ENCODE measurements at places on chromosomes 13 and 19. TPM values are rescaled to one million over a fixed set of nuclear protein-coding genes. Genes with fewer than 3 reads are reported as not detected.

GRCh38 chr19:37333457-37333856, 37.4 kb upstream of the ZNF527 start:
- peaks cover 10% of the 10 kb centered on the region for H3K4me1 ChIP-seq
- peak overlapping the region; percentile 86 for H3K27ac ChIP-seq
- no peak for DNase-seq
- H3K4me3 ChIP-seq: no peak overlapping the region
- H3K36me3 ChIP-seq: no peaks in the 10 kb centered on the region
- H3K27me3 ChIP-seq: no peaks in the 10 kb centered on the region

- no peaks in the 10 kb centered on the region for H3K4me1 ChIP-seq
- DNase-seq: no peak
- no peak overlapping the region for H3K27ac ChIP-seq
- no peaks in the 10 kb centered on the region for H3K27me3 ChIP-seq
- H3K4me3 ChIP-seq: no peak overlapping the region
Measured at GRCh38 chr13:37576601-37577000, 22.0 kb downstream of the POSTN start.

GRCh38 chr19:13639342-13639929, 124.9 kb upstream of the MRI1 start:
- no peaks in the 10 kb centered on the region for H3K36me3 ChIP-seq
- no peak for DNase-seq
- H3K27me3 ChIP-seq: peaks cover 2% of the 10 kb centered on the region

IRS2 gene
- 72.6 TPM for total RNA-seq

SIGLEC8 gene
- total RNA-seq: 1.3 TPM

DNA sequence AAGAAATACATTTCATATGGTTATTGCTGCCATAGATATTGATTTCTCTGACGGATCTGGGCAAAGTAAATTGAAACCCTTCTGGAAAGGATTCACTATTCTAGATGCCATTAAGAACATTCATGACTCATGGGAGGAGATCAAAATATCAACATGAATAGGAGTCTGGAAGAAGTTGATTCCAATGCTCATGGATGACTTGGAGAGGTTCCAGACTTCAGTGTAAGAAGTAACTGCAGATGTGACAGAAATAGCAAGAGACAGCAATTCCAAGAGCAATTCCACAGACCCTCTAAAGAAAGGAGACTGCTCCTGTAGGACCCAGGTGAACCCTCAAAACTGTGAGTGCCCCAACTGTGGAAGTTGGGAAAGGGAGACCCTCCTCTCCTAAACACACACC, 30.9 kb upstream of the KCTD12 start:
- DNase-seq: no peak
- no peaks in the 10 kb centered on the region for H3K27me3 ChIP-seq
- no peak overlapping the region for H3K27ac ChIP-seq
- H3K36me3 ChIP-seq: no peaks in the 10 kb centered on the region
- H3K4me1 ChIP-seq: no peaks in the 10 kb centered on the region

DNA sequence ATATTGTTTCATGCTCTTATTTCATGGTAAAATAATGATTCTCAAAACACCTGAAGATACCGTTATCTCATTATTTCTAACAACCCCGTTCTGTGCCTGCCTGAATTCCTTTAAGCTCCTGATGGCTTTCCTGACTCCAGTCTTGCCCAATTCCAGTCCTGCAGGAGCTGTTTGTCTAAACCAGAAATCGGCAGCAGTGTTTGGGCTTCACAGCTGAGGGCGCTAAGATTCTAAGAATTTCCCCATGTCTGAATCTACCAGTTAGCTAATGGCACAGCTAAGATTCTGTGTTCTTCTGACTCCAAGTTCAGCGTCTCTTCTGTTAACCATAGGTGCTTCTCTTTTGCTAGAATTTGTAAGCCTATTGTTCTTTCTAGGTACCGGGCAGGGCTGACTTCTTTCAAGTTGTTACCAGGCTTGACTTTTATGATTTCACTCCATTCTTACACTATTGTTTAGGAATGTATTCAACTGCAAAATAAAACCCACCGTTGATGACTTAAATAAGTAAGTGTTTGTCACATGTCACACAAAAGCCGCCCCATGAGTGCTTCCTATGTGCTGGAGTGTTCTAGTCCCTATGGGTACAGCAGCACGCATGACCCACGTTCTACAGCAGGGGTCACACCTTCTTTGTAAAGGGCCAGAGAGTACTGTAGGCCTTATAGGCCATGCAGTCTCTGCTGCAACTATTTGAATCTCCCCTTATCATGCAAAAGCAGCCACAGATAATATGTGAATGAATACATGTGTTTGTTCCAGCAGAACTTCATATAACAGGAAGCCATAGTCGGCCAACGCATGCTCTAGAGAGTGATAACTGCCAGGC, 168.3 kb upstream of the RNF113B start:
- no peak overlapping the region for H3K4me3 ChIP-seq
- no peaks in the 10 kb centered on the region for H3K36me3 ChIP-seq
- no peaks in the 10 kb centered on the region for H3K4me1 ChIP-seq
- H3K27ac ChIP-seq: no peak overlapping the region
- DNase-seq: no peak

GRCh38 chr19:34128558-34129250, 43.6 kb upstream of the LSM14A start:
- H3K27me3 ChIP-seq: no peaks in the 10 kb centered on the region
- no peak overlapping the region for H3K27ac ChIP-seq

FBN3 gene
- total RNA-seq: not detected

DNA sequence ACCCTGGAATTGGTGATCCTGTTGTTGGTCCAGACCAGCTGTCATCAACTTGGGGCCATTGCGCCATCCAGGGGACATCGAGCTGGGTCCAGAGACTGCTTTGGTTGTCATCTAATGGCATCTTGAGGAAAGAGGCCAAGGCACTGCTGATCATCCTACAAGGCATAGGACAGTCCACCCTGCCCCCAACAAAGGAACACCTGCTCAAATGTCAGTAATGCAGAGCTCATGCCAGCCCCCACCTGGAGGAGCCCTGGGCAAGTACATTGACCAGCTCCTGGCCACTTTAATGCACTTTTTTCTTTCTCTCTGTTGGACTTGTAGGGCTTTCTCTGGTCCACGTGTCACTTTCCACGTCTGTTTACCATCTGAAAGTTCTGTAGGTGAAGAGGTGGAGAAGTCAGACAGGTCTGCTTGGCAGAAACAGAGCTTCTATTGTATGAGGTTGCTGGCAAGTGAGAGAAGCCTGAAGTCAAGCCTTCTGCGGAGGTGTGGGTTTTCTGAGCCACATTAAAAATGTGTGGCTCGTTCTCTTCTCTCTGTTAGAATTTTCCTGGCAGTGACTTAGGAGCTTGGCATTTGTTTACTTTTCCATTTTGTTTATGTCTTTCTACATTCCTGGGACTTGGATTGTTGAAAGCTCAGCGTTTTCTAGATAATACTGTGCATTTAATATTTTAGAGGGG, 124.0 kb upstream of the RNF113B start:
- no peaks in the 10 kb centered on the region for H3K36me3 ChIP-seq
- H3K27me3 ChIP-seq: no peaks in the 10 kb centered on the region
- H3K4me1 ChIP-seq: peaks cover 39% of the 10 kb centered on the region
- no peak for DNase-seq

GRCh38 chr13:43333176-43333575, 309.8 kb downstream of the DNAJC15 start:
- no peaks in the 10 kb centered on the region for H3K27me3 ChIP-seq
- no peaks in the 10 kb centered on the region for H3K4me1 ChIP-seq
- H3K27ac ChIP-seq: no peak overlapping the region
- DNase-seq: no peak
- H3K36me3 ChIP-seq: no peaks in the 10 kb centered on the region

KRTDAP gene
- total RNA-seq: not detected

EID2B gene
- total RNA-seq: 1.1 TPM

GRCh38 chr19:40687525-40688016, 2.9 kb downstream of the NUMBL start:
- H3K27ac ChIP-seq: peak overlapping the region; percentile 28
- DNase-seq: peak; percentile 82
- H3K4me3 ChIP-seq: no peak overlapping the region
- H3K27me3 ChIP-seq: no peaks in the 10 kb centered on the region

DNA sequence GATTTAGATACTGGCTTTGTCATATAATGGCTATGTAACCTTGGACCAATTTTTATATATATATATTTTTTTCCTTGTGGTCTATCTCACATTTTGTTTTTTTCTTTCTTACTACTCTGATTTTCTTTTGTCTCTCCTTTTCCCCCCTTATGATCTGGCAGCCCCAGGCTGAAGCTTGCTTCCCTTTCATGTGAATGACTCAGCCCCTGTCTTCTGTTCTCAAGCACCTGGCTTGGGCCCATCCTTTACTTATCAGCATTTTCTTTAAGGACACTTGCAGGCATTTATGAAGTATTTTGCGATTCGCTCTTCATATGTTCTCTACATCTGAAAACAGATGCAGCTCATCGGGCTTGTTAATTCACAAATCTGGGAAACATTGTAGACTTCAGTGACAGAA, 163.6 kb downstream of the SPRY2 start:
- H3K27ac ChIP-seq: no peak overlapping the region
- H3K4me3 ChIP-seq: no peak overlapping the region
- no peaks in the 10 kb centered on the region for H3K36me3 ChIP-seq
- H3K27me3 ChIP-seq: no peaks in the 10 kb centered on the region

RASIP1 gene
- 3.0 TPM for total RNA-seq

DNA sequence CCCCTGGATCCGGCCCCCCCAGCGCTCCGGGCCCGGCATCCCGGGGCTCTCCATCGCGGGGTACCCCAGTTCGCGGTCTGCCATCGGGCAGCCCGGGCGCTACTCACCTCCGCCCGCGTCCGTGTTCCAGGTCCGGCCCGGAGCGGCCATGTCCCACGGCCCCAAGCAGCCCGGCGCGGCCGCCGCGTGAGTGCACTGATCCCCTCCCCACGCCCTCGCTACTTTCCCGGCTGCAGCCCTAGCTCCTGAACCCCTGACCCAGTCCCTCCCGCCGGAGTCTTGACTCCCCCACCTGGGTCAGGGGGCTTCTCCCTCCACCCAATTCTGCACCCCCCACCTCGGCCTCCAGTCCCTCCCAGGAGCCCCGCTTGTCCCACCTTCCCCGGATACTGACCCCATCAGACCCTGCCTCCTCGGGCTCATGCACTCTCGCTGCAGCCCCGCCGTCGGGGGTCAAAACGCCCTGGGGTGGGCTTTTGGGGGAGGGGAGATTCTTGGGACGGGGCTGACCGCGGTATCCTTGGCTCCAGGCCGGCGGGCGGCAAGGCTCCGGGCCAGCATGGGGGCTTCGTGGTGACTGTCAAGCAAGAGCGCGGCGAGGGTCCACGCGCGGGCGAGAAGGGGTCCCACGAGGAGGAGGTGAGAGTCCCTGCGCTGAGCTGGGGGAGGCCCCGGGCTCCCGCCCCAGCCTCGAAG, 566 bp downstream of the HMG20B start:
- H3K27me3 ChIP-seq: no peaks in the 10 kb centered on the region
- no peaks in the 10 kb centered on the region for H3K36me3 ChIP-seq
- H3K27ac ChIP-seq: peak overlapping the region; percentile 85
- peak overlapping the region; percentile 85 for H3K4me3 ChIP-seq

DNA sequence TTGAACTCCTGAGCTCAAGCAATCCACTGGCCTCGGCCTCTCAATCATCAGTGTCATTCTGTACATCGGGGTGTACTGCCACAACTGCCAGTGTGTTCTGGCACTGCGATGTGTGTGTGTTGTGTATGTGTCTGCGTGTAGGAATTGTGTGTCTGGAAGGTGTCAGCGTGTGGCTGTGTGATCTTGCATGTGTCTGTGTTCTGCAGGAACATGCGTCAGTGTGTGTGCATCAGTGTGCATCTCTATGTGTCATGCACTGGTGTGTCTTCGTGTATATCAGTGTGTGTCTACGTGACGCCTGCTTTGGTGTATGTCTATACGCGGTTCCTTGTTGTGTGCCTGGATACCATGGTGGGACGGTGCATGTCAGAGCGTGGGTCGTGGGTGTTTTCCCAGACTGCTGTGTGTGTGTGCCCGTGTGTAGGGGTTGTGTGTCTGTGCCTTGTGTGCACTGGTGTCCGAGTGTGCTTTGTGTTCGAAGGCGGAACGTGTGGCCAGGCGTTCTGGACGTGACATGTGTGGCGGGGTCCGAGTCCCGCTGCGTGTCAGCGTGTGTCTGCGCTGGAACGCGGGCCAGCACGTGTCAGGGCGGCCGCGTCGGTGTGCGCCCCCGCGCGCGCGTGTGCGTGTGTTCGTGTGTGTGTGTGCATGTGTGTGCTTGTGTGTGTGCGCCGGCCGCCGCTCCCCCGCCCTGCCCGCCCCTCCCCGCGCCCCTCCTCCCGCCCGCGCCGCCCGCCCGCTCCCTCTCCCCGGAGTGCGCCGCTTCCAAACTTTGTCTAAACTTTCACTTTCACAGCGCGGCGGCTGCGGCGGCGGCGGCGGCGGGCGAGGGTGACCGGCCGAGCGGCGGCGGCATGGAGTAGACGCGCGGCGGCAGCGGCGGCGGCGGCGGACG, at the start of gene NFIX:
Gene NFIX (plus strand): TSS at position 775 of the 895 bp plus-strand sequence. CDS start 363 bp downstream, outside the sequence.
- H3K36me3 ChIP-seq: no peaks in the 10 kb centered on the region
- H3K4me1 ChIP-seq: no peaks in the 10 kb centered on the region
- peak within 1 kb of the TSS; percentile 87 for H3K27ac ChIP-seq
- peak within 1 kb of the TSS; percentile 75 for H3K4me3 ChIP-seq
- H3K27me3 ChIP-seq: no peaks in the 10 kb centered on the region

GRCh38 chr13:34364633-34365032, 546.7 kb downstream of the RFC3 start:
- no peak overlapping the region for H3K27ac ChIP-seq
- H3K36me3 ChIP-seq: no peaks in the 10 kb centered on the region
- no peak overlapping the region for H3K4me3 ChIP-seq
- no peak for DNase-seq
- no peaks in the 10 kb centered on the region for H3K27me3 ChIP-seq

CCL25 gene
- total RNA-seq: not detected

- no peaks in the 10 kb centered on the region for H3K27me3 ChIP-seq
- H3K4me3 ChIP-seq: peak overlapping the region; percentile 83
- DNase-seq: peak; percentile 88
- H3K4me1 ChIP-seq: peaks cover 75% of the 10 kb centered on the region
- no peaks in the 10 kb centered on the region for H3K36me3 ChIP-seq
- H3K27ac ChIP-seq: peak overlapping the region; percentile 99
Measured at GRCh38 chr19:13842291-13843103, 34.4 kb upstream of the NANOS3 start.

GRCh38 chr19:44741258-44741731, 7.2 kb upstream of the BCL3 start:
- no peak overlapping the region for H3K4me3 ChIP-seq
- H3K36me3 ChIP-seq: no peaks in the 10 kb centered on the region
- H3K27me3 ChIP-seq: no peaks in the 10 kb centered on the region
- peak overlapping the region; percentile 96 for H3K27ac ChIP-seq

LHB gene
- not detected for total RNA-seq

- H3K36me3 ChIP-seq: no peaks in the 10 kb centered on the region
- H3K27ac ChIP-seq: peak within 1 kb of the TSS; percentile 93
- no peaks in the 10 kb centered on the region for H3K4me1 ChIP-seq
- H3K4me3 ChIP-seq: peak within 1 kb of the TSS; percentile 80
- no peaks in the 10 kb centered on the region for H3K27me3 ChIP-seq
- peak; percentile 99 for DNase-seq
Measured at GRCh38 chr19:19821366-19821951, at the start of gene ZNF506. Gene ZNF506 (minus strand): TSS chr19:19821750. CDS start chr19:19821603, 147 bp downstream.
